ENCODE measurements at places on chromosomes 11 and 22.

GRCh38 chr11:1471736-1472135 lies 14.8 kb downstream of the MOB2 start:
- no peak for DNase-seq

- DNase-seq: no peak
These were observed 961 bp downstream of the IPO7 start for GRCh38 chr11:9385327-9385899.

- DNase-seq: no peak
These were observed 38.5 kb upstream of the NAV2 start for GRCh38 chr11:19673924-19674729.

- no peak for DNase-seq
These were observed 55.5 kb downstream of the FAM76B start for GRCh38 chr11:95734009-95734572.

DNA sequence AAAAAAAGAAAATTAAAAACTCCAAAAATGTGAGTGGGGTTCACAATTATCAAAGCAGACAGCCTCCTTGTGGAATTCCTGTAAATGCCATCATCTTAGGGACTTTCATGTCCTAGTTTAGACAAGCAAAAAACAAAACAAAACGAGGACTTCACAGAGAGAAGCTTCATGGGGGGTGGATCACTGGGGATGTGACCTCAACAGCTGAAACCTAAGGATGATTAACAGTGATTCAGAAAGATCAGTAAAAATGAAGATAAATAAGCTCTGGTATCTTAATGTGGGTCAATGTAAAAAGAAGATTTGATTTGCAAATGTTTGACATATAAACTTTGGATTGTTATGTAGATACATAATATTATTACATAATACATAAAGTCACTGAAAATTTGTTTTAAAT lies 8.1 kb upstream of the OR10W1 start:
- peak; percentile 29 for DNase-seq

GRCh38 chr22:20552443-20553401 lies 45.3 kb downstream of the MED15 start:
- DNase-seq: peak; percentile 42

GRCh38 chr11:127330044-127330443 lies 329.5 kb upstream of the KIRREL3 start:
- no peak for DNase-seq

DNA sequence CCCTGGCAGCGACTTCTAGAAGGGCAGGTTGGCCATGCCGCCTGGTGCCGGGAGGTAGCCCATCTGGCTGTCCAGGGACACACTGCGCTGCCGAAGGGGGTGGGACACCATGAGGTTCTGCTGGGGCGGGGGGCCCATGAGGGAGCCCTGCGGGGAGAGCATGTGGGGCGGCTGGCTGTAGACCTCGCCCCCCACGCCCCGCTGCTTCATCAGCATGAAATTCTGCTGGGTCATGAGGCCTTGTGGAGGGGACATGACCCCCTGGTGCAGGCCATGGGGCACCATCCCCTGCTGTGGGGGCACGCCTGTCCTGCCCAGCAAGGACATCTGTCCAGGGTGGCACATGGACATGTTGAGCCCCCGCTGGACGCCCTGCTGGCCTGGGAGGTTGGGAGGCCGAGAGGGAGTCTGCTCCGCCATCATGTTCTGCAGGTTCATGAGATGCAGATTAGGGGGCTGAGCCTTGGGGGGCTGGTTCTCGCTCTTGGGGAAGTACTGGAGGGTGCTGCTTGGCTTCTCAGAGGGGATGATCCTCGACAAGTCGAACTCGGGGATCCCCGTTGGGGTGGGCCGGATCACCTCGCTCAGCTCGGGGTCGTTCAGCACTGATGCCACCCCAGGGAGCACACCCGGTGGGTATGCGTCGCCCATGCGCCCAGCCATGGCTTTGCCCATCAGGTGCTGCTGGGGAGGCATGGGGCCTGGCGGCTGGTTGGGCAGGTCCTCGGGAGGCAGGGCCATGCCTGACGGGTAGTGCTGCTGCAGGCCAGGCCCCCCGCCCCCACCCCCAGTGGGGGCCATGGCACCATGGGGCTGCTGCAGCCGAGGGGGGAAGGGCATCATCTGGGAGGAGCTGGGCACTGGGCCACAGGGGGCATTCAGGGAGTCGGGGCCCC lies 15.0 kb downstream of the CXCR5 start:
- no peak for DNase-seq

GRCh38 chr22:25496396-25497064 lies 67.9 kb upstream of the GRK3 start:
- DNase-seq: no peak

- DNase-seq: no peak
These were observed 3.4 kb upstream of the ATP5MGL start for GRCh38 chr22:42643634-42644421.

DNA sequence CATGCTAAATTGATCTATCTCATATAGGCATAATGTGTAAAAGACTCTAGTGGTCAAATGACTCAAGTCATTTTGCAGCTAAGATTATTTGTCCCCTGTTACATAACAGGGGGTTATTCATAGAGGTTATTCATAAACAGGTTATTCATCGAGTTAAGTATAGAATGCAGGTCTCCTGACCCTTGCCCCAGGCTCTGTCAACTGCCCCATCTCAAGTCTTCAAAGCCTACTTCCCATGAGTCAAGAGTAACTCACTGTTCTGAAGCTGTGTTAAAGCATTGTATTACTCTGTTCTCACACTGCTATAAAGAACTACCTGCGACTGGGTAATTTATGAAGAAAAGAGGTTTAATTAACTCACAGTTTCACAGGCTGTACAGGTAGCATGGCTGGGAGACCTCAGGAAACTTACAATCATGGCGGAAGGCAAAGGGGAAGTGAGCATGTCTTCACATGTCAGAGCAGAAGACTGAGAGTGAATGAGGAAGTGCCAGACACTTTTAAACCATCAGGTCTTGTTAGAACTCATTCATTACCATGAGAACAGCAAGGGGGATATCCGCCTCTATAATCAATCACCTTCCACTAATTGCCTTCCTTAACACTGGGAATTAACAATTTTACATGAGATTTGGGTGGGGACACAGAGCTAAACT lies 226.2 kb upstream of the BLID start:
- no peak for DNase-seq

DNA sequence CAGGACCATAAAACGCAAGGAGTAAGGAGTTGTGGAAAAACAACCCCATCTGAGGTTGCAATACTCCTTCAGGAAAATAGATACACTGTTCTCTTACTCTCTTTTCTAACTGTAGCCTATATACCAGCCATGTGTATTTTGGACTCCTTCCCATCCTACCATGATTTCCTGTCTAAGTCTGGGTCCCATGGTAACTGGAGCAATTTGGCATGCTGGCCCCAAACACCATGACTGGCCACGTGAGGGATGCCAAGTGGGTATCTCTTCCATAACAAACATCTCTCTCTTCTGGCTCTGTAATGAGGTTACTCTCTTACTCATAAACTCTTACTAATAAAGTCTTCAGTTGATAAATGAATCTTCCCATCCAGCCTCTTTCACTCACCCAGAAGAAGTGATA lies 26.5 kb downstream of the ABTB2 start:
- peak; percentile 78 for DNase-seq

- DNase-seq: no peak
These were observed 25.5 kb upstream of the LINC01488 start for GRCh38 chr11:69455969-69456368.

GRCh38 chr22:39789788-39790187 lies 103.8 kb downstream of the ENTHD1 start:
- DNase-seq: no peak

GRCh38 chr11:60370811-60371298 lies 7.5 kb upstream of the MS4A7 start:
- no peak for DNase-seq

GRCh38 chr11:15307619-15308024 lies 192.9 kb downstream of the INSC start:
- DNase-seq: no peak

DNA sequence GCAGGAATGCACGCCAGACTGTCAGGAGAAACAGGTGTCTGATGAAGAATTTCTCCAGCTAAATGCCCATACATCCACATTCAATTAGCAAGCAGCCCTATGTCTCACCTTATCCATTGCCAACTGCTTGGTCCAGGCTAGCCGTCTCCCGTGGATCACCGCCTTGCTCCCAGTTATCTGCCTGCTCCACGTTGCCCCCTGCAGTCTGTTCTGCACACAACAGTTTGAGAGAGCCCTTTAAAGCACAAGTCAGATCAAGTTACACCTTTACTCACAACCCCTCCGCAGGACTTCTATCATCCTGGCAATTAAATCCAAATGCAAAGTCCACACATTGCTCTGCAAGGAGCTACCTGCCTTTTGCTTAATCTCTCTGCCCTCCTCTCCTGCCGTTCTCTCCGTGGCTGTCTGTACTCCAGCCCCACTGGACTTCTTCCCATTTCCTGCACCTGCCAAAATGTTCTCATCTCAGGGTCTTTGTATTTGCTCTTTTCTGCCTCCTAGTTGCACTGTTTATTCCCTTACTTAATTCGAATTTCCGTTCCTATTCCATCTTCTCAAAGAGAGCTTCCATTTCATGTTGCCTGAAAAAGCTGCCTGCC lies 185.3 kb upstream of the LARGE1 start:
- no peak for DNase-seq

DNA sequence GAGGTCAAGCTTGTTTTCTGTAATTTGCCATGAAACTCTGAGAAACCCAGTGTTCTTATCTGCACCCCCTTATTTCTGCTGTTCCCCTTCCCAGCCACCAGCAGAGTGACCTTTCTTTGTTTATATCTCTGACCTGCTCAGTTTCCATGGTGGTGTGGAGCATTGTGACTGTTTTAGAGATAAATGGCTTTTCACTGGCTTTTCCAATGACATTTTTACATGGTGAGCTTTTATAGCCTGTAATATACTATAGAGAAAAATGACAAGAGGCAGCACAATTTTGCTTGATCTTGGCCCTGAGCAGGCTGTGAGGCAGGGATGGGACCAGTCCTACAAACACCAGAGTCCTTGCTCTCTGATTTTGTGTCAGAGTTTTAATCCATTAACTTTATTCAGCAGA lies 233.9 kb downstream of the FAT3 start:
- no peak for DNase-seq

DNA sequence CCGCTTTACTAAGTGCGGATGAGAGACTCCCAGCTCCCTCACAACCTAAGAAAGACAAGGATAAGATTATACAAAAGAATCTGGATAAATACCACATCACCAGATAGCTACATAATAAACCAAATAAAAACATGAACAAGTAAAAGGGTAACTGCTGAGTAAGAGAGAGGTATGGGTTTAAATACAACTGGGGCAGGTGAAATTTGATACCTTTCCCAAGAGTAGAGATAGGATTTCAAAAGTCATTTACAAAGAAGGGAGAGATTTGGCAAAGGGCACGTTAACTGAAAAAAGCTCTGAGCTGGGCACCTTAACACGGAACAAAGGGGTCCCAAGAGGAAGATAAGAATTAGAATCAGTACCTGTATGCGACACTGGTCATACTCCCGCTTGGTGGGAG lies 1.7 kb downstream of the UBXN1 start:
- DNase-seq: no peak

DNA sequence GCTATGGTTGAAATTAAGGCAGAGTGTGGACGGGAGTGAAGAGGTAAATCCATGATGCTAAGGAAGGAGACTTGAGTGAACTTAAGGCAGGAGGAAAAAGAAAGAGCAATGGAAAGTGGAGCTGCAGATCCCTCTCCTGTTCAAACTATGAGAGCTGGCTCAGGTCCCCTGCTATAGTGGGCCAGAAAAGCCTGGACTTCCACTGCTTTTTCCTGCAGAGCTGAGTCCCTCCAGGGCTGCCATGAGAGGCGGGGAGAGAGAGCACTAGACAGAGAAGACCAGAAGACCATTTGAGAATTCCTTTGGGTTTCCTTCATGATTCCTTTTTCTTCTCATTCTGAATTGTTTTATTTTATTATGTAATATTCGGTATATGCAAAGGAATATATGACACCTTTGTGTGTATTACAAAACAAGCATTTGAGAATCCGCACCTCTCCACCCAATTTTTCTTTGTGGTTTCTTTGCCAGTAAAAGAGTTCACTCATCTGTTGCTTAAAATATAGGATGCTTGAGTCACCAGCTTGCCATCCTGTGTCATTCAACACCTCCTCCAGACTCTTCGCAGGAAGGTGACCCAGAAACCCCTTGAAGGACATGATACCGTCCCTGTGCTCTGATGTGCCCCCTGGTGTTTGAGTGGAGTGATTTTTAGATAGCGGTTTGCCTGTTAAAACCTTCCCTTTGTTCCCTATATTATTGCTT lies 24.4 kb downstream of the SREBF2 start:
- peak; percentile 80 for DNase-seq

DNA sequence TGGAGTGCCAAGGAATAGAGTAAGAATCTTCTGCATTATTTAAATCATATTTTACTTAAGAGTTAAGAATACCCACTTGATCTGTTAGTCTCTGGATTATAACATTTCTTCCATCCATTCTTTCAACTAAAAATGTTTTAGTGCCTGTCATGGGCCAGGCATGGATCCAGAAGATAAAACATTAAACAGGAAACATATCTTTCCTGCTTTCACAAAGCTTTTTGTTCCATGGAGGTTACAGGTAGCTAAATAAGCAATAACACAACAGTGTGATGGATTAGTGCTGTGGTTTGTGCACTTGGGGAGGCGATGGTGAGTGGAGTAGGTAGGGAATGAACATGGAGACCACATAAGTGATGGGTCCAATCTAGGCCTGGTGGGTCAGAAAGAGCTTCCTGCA lies 258.5 kb downstream of the DDX10 start:
- DNase-seq: no peak

DNA sequence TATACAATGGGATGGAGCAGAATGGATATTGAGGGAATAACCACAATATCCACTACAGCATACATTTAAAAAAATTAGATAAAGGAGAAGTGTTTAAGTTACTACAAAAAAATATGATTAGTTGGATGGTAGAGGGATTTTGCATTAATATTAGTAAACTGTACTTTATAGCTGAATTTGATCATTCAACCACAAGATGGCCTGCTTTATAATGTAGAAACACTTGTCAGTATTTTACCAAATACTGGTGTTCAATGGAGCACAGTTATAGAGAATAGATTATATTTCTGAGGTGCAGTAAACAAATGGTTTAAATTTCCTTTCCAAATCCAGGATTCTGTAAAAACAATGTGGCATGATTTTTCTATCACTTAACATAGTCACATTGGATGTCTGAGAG lies 818.8 kb upstream of the CHORDC1 start:
- no peak for DNase-seq

GRCh38 chr11:44572884-44573283 lies 7.4 kb downstream of the CD82 start:
- no peak for DNase-seq

DNA sequence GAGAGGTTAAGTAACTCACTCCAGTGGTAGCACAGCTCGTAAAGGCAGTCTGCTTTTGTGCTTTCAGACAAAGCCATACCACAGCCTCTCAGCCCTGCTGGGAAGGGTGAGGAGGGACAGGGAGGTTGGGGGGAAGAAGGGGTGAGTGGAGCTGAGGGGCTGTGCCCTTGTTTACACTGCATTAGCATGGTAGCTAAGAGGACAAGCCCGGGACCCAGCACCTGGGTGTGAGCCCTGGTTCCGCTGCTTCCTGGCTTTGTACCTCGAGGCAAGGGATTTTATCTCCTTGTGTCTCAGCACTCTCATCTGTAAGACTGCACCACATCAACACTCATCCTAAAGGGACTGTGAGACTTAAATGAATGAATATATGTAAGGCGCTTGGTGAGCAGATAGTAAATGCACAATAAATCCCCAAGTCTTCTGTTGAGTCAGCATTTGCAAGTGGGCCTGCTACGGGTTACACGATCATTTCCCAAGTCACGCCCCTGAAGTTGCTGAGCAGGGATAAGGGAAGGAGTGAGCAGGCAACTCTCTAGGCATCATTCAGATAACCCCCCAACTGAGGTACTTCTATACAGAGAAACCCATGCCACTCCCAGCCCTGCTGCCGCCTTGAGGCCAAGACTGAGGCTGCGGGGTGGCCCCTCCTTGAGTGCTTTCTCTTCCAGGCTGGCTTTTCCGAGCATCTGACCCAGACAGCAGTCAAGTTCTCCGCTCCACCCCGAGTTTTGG lies 7.5 kb downstream of the RASD2 start:
- no peak for DNase-seq
